ENCODE measurements at places on chromosomes 5 and 9.
A peak's percentile ranks its signal among the peaks of the same experiment; 100 is the strongest.

GRCh38 chr9:87193925-87194868 lies 246.9 kb upstream of the GAS1 start:
- DNase-seq: peak; percentile 99

DNA sequence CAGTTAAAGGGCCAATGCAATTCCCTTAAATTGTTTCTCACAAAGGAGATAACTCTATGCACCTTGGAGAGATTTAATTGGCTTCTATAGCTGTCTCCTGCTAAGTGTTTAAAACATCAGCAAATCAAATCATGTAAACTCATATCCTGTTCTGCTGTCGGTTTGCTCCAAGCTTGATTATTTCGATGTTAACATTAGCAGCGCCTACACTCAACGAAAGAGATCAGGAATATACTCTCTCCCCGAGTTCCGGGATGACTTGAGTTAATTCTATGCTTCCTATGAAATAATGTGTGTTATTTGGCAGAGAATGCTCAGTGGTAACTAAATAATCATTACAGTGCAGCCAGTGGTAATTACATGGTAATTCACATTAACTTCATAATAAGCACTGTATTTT lies 338.6 kb downstream of the EBF1 start:
- no peak for DNase-seq

- no peak for DNase-seq
Observed at GRCh38 chr5:14998491-14998890, 126.9 kb upstream of the ANKH start.

- no peak for DNase-seq
Observed at GRCh38 chr9:120569556-120569955, 10.4 kb downstream of the CDK5RAP2 start.

- DNase-seq: peak; percentile 82
Observed at GRCh38 chr5:55604611-55605067, 69.9 kb upstream of the PLPP1 start.

DNA sequence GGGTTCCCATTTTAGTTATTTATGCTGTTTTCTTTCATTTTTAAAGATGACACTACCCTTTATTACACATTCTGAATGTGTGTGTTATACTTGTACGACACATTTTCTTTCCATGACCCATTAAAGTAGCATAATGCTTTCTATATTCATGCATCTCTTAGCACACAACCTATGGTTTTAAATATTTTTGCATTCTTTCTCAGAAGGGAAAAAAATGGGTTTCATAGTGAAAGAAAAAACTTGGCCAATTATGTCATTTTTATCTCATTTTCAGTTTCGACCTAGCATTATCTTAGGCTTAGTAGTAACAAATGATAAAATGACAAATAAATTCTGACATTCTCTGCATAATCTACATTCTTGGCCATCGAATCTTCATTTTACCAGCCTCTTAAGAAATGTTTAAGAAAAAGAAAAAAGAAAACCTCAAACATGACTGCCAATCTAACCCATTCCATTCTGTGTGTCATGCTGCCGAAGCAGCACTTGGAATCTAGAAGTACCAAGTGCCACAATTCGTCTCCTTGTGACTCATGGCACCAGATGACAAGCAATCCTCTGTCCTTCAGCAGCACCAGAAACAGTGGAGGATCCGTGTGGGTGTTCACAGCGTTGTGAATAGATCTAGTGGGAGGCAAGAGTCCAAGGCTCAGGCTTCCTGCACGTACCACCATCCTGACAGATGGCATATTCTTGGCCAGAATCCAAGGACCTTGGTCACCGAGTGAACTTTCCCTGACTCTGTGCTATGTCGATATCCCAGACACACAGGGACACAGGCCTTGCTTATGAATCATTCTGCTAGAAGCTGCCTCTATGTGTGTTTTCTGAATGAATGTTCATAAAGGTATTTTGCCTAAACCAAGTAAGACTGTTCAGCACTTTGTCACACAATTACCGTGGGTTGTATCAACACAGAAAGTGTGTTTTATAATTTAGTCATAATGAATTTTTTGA lies 502.7 kb downstream of the NR2F1-AS1 start:
- DNase-seq: peak; percentile 99

- DNase-seq: no peak
Observed at GRCh38 chr9:135215571-135216161, 128.2 kb downstream of the OLFM1 start.

DNA sequence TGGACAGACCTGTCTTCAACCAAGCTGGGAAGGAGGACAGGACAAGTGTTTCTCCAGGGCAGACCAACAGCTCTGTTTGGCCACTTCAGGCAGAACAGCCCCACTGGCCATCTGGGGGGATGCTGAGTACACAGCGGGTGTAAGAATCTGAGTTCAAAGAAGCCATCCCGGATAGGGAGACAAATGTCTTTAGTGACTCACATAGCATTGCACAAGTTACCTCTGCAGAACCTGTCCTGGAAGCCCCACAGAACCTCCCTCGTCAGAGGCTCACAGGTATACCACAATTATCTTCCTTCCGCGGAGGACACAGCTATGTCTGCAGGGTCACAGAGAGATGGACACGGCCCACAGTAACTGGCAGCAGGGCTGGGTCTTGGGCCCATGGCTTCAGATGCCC lies 2.0 kb downstream of the OR2V2 start:
- no peak for DNase-seq

- peak; percentile 76 for DNase-seq
Observed at GRCh38 chr5:179536676-179537075, 13.7 kb upstream of the RUFY1 start.

DNA sequence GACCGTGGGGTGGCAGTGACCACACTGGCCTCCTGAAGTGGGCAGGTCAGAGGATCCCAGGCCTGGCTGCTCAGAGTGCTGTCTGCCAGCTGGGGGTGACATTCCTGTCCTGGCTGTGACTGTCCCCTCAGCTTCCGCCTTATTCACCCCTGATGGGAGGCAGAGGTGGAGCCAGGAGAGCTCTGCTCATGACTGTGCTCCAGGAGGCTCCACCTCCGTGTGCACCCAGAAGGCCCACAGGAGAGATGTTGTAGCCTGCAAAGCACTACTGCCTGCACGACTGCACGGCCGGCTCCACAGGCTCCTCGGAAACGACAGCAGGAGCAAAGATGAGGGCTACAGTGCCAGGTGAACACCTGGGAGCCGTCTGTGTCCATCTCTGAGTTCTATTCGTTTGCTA lies 60.9 kb downstream of the ROPN1L start:
- no peak for DNase-seq

DNA sequence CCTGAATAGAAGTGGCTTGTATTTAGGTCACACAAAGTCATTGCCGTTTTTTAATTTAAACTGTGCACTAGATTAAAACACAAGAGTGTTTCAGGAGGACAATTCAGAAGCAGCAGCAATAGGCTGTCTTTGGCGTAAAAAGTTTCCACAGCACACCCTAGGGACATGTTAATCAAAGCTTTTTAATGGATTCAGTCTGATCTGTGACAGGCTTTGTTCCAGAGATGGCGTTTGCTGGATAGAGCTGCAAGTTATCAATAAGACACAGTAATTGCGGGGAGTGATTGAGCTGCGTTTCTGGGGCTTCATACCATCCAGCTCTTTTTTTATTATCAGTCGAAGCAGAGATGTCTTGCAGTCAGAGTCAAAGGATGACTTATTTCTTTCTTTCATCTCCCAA lies 300.3 kb downstream of the ZNF608 start:
- no peak for DNase-seq

DNA sequence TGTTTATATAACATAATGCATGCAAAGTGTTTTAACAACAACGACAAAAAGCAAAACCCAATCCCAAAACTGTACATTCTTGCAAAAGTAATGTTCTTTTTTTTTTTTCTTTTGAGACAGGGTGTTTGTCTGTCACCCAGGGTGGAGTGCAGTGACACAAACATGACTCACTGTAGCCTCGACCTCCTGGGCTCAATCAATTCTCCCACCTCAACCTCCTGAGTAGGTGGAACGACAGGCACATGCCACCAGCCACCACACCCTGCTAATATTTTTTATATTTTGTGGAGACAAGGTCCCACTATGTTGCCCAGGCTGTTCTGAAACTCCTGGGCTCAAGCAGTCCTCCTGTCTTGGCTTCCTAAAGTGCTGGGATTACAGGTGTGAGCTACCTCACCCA lies 13.6 kb upstream of the HAVCR1 start:
- DNase-seq: no peak

GRCh38 chr5:93247105-93247504 lies 333.9 kb downstream of the NR2F1-AS1 start:
- DNase-seq: no peak

DNA sequence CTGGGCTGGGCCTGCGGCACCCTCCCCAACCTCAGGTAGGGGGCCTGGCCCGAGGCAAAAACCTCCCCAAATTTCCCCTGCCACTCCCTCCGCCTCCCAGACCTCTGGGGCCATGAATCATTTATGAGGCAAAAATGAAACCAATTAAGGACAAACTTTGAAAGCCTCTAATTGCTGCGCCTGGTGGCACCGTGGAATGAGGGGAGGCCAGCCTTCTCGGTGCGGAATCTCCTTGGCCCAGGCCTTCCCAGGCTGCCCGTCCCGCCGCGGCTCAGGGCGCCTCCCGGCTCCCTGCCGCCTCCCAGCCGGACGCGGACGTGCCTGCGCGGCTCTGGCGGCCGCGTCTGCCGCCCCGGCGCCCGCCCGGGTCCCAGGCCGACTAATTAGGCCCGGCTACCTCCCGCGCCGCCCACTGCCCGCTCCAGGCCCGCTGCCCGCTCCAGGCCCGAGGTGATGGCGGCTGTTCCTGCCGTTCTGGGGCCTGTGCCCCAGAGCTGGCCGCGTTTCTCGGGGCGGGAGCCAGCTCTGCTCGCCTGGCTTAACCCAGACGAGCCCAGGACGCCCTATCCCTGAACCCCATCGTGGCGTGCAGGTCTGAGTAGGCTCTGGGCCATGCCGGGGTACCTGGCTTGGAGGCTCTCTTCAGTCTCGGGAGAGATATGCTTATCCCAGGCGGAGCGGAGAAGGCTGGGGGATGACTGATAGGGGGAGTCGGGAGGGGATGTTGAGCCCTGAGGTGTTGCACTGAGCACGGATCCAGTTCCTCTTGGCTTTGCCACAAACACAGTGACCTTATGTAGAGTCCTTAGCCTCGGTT lies 20.1 kb downstream of the CXXC5 start:
- peak; percentile 85 for DNase-seq

- peak; percentile 83 for DNase-seq
Observed at GRCh38 chr5:58188262-58188651, 271.6 kb downstream of the PLK2 start.

DNA sequence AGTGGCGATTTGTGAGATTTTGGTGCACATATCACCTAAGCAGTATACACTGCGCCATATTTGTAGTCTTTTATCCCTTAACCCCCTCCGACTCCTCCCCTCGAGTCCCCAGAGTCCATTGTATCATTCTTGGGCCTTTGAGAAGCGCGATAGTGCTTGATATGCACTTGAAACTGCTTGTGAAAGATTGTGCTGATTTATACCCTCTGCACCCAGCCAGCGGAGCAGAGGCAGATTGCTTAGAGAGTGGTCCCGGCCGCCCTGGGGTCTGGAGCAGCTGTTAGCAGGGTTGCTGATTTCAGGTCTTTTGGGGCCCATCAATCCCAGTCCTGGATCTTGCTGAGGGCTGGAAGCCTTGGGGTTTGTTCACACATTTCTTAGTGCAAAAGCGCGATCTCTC lies 13.0 kb upstream of the FAM240B start:
- no peak for DNase-seq

DNA sequence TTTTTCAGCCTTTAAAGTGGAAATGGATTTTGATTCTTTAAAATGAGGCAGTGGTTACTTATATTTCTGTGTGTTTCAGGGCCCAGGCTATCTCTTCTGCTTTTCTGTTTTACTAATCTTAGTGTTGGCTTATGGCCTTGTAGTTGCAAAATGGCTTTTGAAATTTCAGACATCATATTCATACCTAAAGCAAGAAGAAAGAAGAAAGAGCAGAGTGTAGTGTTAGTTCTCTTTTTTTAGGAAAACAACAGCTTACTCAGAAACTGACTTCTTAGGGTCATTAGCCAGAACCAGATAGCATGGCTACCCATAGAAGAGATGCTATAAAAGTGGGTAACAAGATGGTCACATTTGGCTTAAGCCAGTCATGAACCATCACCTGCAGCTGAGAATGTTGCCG lies 20.9 kb downstream of the ZBED3 start:
- no peak for DNase-seq

DNA sequence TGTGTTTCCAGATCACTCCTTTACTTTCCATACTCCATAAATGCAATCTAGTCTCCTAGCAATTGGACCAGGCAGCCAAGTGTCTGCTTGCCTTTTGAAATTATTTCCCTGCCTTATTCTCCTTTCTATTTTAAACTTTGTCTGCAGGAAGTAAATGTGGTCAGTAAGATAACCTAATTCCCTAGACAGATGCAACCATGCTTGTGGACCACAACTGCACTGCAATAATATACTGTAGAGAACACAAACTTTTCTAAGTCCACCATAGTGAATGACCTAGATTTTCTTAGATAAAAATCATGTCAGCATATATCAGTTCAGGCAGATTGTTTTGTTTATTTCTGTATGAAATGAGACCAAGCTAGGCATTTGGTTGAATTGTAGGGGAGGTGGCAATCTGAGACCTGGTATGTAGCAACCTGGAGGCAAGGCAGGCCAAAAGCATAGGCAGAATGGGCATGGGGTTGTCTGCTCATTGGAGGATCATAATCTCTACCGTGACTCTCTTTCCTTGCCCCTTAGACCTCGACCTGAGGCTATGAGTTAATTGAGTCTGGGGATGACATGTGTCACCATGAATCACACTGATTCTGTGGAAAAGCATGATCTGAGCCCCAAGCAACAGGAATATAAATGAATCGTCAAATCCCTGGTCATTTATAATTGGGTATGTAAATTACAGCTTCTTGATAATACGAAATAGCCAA lies 20.7 kb downstream of the ACTL7B start:
- no peak for DNase-seq

DNA sequence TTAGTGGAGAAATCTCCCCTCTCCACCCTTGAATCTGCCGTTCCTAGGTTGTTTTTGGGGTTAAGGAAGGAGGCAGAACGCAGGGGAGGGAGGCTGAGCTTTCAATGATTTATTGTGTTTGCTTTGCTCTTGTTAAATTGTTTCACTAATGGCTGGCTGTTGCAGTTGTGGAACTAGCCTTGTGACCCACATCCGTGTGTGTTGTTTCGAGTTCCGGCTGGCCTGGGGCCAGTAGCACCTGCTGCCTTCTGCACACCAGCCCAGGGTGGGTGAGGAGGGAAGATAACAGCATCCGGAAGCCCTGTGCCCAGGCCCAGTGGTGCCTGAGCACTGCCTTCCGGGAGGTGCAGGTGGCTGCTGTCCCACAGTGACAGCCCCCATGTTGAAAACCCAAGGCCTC lies 3.6 kb downstream of the ERGIC1 start:
- DNase-seq: no peak

- DNase-seq: no peak
Observed at GRCh38 chr5:24854350-24854749, 209.6 kb upstream of the CDH10 start.

GRCh38 chr5:73861313-73861988 lies 235.5 kb downstream of the ARHGEF28 start:
- DNase-seq: peak; percentile 46

GRCh38 chr5:124121198-124121597 lies 609.2 kb downstream of the CSNK1G3 start:
- DNase-seq: no peak

- DNase-seq: no peak
Observed at GRCh38 chr5:167513381-167513780, 778.1 kb upstream of the WWC1 start.

- no peak for DNase-seq
Observed at GRCh38 chr9:137488327-137488653, 29.2 kb upstream of the NSMF start.

Measured in EH (cell line).